ENCODE measurements at places on chromosomes 7 and 10.

DNA sequence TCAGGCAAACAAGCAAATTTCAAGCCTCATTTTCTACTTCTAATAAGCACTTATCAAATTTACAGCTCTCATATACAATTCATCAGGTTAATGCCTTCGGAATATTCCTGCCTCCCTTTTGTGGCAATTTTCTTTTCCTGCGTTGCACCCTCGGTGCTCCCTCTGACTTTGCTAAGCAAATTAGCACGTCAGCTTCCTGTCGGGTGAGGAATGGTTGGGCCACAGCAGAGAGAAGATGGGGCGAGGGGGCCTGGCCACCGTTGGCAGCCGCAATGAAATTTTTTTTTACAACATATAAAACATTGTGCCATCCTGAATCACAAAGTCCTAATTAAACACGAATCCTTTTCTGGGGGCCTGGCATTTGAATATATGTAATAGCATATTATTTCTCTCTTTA lies 28.1 kb downstream of the ELFN1 start:
- DNase-seq: no peak

GRCh38 chr7:114085592-114086501 lies 167.0 kb upstream of the PPP1R3A start:
- DNase-seq: peak; percentile 80

DNA sequence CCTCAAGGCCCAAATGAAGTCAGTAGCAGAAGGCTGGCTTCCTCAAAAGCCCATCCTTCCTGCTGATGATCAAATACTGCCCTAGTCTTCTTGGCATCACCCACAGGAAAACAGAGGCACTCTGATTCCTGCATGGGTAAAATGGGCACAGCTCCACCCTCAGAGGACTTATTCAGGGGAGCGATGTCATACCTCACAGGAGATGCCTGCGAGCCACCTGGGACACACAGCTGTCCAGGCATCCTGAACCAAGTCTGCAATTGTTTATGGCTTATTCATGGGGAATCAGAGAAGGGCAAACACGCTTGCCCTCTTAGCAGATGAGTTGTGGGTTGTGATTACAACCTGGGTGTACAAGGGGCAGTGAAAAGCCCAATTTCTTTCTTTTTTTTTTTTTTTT lies 22.0 kb upstream of the LMTK2 start:
- no peak for DNase-seq

- no peak for DNase-seq
Observed at GRCh38 chr10:63689768-63690167, 168.6 kb downstream of the REEP3 start.

GRCh38 chr10:131773370-131774343 lies 127.2 kb upstream of the PPP2R2D start:
- DNase-seq: no peak

- DNase-seq: no peak
Observed at GRCh38 chr10:120824881-120825309, 26.3 kb upstream of the WDR11 start.

GRCh38 chr7:951881-952547 lies 2.5 kb downstream of the ADAP1 start:
- no peak for DNase-seq

GRCh38 chr7:91434836-91435235 lies 170.6 kb downstream of the FZD1 start:
- no peak for DNase-seq

DNA sequence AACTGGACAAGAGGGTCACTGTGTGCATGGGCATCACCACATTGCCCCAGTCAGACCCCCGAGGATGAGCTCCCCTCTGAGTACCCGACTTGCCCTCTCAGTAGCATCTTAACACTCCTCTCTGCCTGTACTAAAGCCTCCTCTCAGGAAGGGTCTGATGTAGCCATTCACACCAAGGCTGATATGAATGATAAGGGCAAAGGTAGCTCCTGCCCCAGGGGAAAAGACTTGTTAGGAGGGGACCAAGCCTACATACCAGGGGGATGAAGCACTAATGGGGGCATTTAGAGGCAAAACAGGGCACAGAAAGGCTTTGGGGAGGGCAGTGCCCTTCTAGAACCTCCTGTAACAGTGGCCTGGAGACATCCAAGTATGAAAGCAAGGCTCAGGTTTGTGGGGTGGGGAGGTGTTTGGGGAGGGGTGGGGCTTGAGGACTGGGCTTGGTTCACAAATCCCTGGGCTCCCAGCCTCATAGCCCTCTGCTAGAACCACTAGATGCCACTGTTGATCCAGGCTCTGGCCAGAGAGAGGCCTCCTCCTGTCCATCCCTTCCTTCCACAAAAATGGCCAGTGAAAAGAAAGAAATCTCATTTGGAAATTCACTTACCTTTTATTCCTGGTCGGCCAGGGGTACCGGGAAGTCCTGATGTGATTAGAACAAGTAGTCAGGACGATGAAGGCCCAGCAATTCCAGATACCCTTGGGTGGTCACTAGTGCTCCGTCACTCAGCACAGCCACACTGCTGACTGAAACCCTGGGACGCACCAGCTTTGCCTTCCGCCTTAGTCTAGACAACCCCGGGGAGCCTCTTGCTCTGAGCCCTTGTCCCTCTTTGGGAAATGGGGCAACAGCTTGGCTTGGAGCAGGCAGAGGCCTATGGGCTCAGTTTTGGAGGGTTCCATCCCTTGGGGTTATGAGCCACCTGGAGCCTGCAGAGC lies 40.3 kb downstream of the COL17A1 start:
- DNase-seq: peak; percentile 34

GRCh38 chr7:155574556-155575290 lies 28.4 kb upstream of the CNPY1 start:
- no peak for DNase-seq

DNA sequence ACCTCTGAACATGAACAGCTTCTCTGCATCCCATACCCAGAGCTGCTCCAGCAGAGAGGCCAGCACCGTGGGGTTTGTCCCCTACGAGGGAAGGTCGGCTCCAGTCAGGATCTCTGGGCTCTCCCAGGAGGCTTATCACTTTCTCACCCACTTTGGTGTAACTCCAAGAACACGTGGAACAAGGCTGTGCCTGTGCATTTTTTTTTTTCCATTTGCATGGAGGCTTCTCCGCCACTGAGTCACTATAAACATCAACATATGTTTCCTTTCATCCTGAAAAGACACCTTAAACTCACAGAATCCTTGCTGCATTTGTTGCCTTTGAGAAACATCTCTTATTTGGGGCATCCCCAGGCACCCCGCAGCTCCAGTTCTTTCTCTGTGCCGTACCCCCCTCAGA lies 29.4 kb upstream of the ECHDC3 start:
- DNase-seq: no peak

DNA sequence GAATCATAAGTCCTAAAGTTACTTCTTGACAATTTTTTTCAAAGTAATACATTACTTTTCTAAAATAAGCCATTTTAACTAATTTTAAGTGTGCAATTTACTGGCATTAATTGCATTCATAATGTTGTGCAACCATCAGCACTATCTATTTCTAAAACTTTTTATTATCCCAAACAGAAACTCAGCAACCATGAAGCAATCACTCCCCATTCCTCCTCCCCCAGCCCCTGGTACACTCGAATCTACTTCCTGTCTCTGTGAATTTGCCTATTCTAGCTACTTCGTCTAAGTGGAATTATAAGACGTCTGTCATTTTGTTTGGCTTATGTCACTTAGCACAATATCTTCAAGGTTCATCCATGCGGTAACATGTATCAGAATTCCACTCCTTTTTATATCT lies 84.9 kb downstream of the MKX start:
- no peak for DNase-seq

DNA sequence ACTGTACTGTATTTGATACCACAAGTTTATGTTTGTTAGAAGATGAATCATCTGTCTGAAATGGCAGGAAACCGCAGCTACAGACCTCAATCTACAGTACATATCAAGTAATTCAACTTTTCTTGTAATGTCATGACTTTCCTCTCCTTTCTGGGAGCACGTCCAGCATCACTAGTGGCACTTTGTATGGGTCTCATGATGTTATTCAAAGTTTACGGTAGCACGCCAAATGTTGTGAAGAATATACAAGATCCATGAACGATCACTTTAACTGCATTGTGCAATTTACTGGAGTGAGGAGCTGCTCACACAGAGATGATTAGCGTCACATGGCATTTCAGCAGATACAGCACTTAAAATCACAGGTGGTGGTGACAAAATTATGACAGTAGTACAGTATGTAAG lies 257.8 kb upstream of the GNAI1 start:
- no peak for DNase-seq

GRCh38 chr7:30502470-30503251 lies 2.0 kb downstream of the GGCT start:
- no peak for DNase-seq

DNA sequence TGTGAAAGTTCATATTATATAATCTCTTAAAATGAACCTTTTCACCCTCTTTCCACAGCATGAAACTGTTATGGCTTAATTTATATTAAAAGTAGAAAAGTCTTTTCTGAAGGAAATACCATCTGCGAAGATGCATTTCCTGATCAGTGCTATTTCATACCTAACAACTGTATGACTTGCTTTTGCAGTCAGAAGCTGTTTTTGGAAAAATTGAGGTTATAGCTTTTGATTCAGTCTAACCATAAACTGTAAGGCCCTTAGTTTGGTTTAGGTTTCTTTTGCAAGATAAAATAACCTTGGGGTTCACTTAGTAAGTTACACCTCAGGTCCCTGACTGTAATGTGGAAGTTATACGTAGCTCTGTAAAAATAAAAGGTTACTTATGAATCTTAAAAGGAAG lies 22.7 kb upstream of the PARP12 start:
- no peak for DNase-seq

- no peak for DNase-seq
Observed at GRCh38 chr7:101754424-101755159, 62.8 kb upstream of the CUX1 start.

- no peak for DNase-seq
Observed at GRCh38 chr7:79923953-79924352, 210.7 kb upstream of the GNAI1 start.

DNA sequence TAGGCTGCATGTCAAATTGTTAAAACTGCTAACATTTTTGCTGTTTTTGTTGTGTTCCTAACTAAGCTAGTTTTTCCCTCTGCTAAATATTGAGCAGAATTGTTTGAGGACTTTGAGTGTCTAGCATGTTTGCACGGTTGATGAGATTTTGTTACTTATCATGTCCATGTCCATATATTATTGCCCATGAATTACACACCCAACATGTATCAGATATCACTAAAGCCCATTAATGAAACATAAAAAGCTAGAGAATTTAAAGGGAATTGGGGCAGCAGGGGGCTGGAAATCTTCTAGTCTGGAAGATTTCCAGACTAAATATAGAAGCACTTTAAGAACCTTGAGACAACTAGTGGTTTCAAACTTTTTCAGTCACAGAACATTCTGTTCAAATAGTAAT lies 197.7 kb downstream of the SNX10 start:
- no peak for DNase-seq

GRCh38 chr10:78310481-78311080 lies 276.9 kb downstream of the RPS24 start:
- DNase-seq: no peak

- DNase-seq: no peak
Observed at GRCh38 chr10:91552274-91553095, 80.4 kb downstream of the PPP1R3C start.

DNA sequence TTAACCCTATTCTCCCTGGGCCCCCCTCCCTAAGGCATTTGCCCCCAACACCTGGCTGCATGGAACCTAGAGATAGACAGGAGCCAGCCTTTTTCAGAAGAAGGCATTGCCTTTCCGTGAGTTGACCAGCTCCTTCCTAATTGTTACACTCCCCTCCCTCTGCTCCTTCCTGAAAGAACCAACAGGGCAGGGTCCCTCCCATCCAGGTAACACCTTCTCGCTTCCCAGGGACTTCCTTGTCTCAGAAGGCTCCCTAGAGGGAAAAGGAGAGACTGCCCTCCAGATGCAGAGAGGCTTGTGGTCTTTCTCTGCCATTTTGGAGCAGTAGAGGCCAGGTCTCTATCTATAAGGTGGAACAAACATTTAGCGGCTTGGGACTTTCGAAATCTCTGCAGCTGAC lies 31.9 kb downstream of the PALD1 start:
- no peak for DNase-seq

- DNase-seq: no peak
Observed at GRCh38 chr7:20220921-20221547, 3.9 kb upstream of the MACC1 start.

DNA sequence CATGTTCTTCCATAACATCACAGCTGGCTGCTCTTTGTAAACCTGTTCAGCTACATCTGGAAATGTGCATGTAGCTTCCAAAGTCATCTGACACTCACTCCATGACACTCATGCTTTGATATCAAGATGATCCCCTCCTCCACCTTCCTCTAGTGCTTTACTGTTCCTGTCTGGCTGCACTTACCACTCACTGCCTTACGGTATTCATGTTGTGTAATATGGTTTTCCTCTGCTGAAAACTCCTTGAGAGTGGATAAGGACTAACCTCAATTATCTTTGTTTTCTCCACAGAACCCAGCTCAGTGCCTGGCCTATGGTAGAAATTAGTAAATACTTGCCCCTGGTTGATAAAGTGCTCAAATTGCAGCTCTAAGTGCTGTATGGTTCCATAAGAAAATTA lies 483.9 kb downstream of the HTR7 start:
- DNase-seq: no peak

- DNase-seq: no peak
Observed at GRCh38 chr7:40717242-40717641, 582.4 kb downstream of the SUGCT start.

- no peak for DNase-seq
Observed at GRCh38 chr7:156374335-156374734, 266.2 kb upstream of the RNF32 start.

- DNase-seq: no peak
Observed at GRCh38 chr7:155521743-155522398, 24.5 kb downstream of the CNPY1 start.

GRCh38 chr7:69564454-69565417 lies 33.5 kb upstream of the AUTS2 start:
- DNase-seq: peak; percentile 92

GRCh38 chr7:5210751-5211338 lies 20.8 kb downstream of the WIPI2 start:
- DNase-seq: no peak

GRCh38 chr10:81838950-81839349 lies 36.0 kb upstream of the NRG3 start:
- no peak for DNase-seq

- no peak for DNase-seq
Observed at GRCh38 chr7:127884066-127884559, 147.1 kb downstream of the LRRC4 start.

GRCh38 chr10:117412469-117413010 lies 37.3 kb upstream of the PDZD8 start:
- DNase-seq: no peak

- DNase-seq: no peak
Observed at GRCh38 chr10:29555746-29556481, 78.9 kb downstream of the SVIL start.

GRCh38 chr7:26583094-26583648 lies 281.2 kb downstream of the SKAP2 start:
- peak; percentile 92 for DNase-seq

- DNase-seq: no peak
Observed at GRCh38 chr10:131638880-131639278, 261.9 kb upstream of the PPP2R2D start.

- DNase-seq: no peak
Observed at GRCh38 chr10:32000937-32001336, 55.3 kb downstream of the KIF5B start.

All from NCI-H1092 treated with DMSO at 0.1 percent for 48 hours (cell line).